Activated T-cell treated with anti-CD3 and anti-CD28 coated beads, Interleukin-2, amount 50 U/mL, for 72 hours (primary cell): ENCODE measurements at places on chromosomes 1 and 21. TPM values are rescaled to one million over a fixed set of nuclear protein-coding genes. Genes with fewer than 3 reads are reported as not detected.

- no peak overlapping the region for H3K4me3 ChIP-seq
- no peaks in the 10 kb centered on the region for H3K36me3 ChIP-seq
- no peak for DNase-seq
- no peak overlapping the region for H3K27ac ChIP-seq
Observed at GRCh38 chr1:218447010-218447689, 102.0 kb downstream of the TGFB2 start.

DNA sequence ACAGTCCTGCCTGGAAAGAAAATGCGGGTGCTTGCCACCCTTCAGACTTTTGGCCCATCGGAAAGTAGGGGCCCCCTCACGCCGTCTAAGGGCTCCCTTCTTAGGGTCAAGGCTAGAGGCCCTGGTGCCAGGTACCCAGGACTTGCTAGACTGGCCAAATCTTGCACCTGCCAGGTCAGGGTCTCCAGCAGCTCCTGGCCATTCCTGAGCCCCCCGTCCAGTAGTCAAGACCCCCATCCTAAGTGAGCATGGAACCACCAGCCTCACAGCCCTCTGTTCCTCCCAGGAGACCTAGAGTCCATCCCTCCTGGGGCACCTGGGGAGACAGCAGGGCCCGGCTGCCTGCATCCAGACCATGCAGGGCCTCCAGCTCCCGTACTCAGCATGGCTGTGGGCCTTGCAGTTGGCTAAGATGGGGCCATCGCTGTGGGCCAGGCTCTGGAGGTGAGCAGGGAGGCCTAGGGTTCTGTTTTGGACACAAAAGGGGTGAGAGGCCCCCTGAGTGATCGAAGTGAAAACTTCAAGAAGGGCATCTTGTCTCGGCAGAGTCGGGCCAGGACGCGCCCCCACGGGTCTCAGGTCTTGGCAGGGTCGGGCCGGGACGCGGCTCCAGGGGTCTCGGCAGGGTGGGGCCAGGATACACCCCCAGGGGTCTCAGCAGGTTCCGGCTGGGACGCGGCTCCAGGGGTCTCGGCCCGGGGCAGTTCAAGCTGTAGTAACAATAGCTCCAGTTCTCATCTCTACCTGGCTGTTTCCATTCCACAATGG, 5.9 kb downstream of the FNDC10 start:
- no peaks in the 10 kb centered on the region for H3K36me3 ChIP-seq
- H3K4me1 ChIP-seq: no peaks in the 10 kb centered on the region
- no peak overlapping the region for H3K4me3 ChIP-seq
- no peak overlapping the region for H3K27ac ChIP-seq
- no peaks in the 10 kb centered on the region for H3K27me3 ChIP-seq
- no peak for DNase-seq

GRCh38 chr1:234288946-234289345, 84.3 kb upstream of the COA6 start:
- no peak overlapping the region for H3K4me3 ChIP-seq
- peaks cover 5% of the 10 kb centered on the region for H3K36me3 ChIP-seq
- no peaks in the 10 kb centered on the region for H3K4me1 ChIP-seq
- peaks cover 24% of the 10 kb centered on the region for H3K27me3 ChIP-seq

DNA sequence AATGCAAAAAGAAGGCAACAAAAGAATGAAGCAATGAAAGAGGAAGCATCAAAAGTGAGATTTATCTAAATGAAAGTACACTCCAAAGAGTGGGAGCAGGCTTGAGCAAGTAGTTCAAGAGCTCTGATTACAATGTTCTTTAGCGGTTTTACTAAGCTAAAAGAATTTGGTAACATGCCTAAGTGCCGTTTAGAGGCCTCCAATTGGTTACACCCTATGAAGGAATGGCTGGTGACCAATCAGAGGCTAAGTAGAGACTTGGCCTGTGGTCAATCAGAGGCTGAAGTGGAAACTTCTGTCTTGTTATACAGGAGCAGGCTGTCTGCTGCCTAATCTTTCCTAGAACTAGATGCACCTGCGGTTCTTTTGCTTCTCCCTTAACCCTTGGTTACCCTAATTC, 59.1 kb downstream of the PTGFR start:
- no peak for DNase-seq
- peaks cover 5% of the 10 kb centered on the region for H3K27me3 ChIP-seq
- H3K4me1 ChIP-seq: no peaks in the 10 kb centered on the region
- peaks cover 3% of the 10 kb centered on the region for H3K36me3 ChIP-seq

GRCh38 chr1:74697832-74698231, 24.2 kb upstream of the ERICH3 start:
- no peak for DNase-seq
- H3K4me1 ChIP-seq: no peaks in the 10 kb centered on the region
- no peaks in the 10 kb centered on the region for H3K36me3 ChIP-seq
- no peaks in the 10 kb centered on the region for H3K27me3 ChIP-seq

The MX2 gene
- 30.1 TPM for total RNA-seq
